ENCODE measurements at places on chromosomes 2 and 18. TPM values are rescaled to one million over a fixed set of nuclear protein-coding genes. Genes with fewer than 3 reads are reported as not detected.

Gene TEX51
- not detected for total RNA-seq

Gene CDH19
- 1.6 TPM for total RNA-seq

Gene HAUS1
- 23.6 TPM for total RNA-seq

Gene SLC14A1
- total RNA-seq, result 1.4 TPM

Gene PAX8
- 0.19 TPM for total RNA-seq

Gene MERTK
- total RNA-seq, result 34.2 TPM

Gene UGT1A8
- not detected for total RNA-seq

Gene TTC21B
- total RNA-seq, result 14.6 TPM

Gene ERBB4
- 3.2 TPM for total RNA-seq

Gene IL36B
- not detected for total RNA-seq

Gene ALPI
- not detected for total RNA-seq

Gene EIF2AK3
- 23.7 TPM for total RNA-seq

Gene DNAJC5G
- total RNA-seq, result 1.0 TPM

Gene CEP192
- total RNA-seq, result 21.1 TPM

Gene HSBP1L1
- 5.9 TPM for total RNA-seq

Data from posterior vena cava (tissue), 2 donors.